ENCODE measurements at places on chromosomes 4 and X.

- no peak for DNase-seq
Measured at GRCh38 chrX:100687546-100687945, 43.5 kb downstream of the SRPX2 start.

DNA sequence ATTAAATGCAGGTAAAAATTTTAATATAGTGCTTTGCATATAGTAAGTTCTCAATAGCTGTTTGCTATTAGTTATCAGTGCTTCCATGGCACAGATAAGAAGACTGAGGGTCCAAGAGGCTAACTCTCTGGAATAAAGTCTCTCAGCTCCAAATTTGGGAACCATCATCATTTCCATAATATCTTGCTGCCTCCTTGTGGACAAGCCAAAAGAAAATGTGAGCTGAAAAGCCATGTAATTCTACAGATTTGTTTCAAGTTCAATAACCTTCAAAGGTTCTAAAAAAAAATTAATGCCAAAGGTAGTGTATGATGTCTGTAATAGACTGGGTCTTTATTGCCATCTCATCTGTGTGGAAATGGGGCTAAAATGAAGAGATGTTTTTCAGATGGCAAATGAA is 136.9 kb upstream of the VCX start:
- DNase-seq: peak; percentile 24

GRCh38 chrX:39249999-39250398 is 448.7 kb downstream of the MID1IP1 start:
- no peak for DNase-seq

DNA sequence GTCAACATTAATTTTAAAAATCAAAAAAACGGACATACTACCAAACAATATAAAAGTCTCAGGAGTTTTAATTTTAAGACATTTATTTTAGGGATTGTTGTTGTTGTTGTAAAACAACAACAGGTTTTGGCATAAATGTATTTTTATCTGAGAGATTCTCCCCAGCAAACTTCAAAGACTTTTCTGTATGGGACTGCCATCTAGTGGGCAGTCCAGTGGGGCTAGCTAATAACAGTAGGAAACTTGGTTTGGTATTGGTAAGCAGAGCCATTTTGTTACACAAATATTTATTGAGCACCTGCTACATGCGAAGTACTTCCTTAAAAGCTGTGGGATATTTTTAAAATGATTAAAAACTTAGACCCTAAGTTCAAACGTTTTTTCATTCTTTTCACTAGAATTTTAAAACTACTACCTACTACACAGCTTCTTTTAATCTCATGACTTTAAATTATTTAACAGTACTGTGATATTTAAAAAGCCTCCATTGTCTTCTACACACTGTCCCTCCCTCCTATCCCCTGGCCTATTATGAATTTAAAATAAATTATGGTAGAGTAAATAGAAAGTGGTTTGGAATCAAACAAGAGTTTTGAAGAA is 1028.4 kb upstream of the INTU start:
- DNase-seq: peak; percentile 33

DNA sequence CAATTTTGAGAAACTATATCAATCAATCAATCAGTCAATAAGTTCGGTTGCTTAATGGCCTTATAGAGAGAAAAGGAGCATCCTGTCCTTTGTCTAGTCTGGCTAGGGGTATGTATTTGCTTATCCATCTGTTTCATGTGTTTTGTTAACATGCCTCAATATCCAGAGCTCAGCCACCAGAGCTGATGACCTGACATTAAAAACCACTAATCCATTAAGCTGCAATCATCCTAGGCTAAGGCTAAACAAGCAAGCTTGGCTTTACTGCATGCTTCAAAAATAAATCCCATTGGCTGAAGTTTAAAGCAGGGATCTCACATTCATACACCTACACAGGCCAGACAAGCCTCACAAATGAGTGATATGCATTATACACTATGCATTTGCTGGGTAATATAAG is 139.7 kb downstream of the INPP4B start:
- DNase-seq: no peak

- DNase-seq: no peak
Measured at GRCh38 chrX:103586314-103586646, 965 bp downstream of the TCEAL4 start.

DNA sequence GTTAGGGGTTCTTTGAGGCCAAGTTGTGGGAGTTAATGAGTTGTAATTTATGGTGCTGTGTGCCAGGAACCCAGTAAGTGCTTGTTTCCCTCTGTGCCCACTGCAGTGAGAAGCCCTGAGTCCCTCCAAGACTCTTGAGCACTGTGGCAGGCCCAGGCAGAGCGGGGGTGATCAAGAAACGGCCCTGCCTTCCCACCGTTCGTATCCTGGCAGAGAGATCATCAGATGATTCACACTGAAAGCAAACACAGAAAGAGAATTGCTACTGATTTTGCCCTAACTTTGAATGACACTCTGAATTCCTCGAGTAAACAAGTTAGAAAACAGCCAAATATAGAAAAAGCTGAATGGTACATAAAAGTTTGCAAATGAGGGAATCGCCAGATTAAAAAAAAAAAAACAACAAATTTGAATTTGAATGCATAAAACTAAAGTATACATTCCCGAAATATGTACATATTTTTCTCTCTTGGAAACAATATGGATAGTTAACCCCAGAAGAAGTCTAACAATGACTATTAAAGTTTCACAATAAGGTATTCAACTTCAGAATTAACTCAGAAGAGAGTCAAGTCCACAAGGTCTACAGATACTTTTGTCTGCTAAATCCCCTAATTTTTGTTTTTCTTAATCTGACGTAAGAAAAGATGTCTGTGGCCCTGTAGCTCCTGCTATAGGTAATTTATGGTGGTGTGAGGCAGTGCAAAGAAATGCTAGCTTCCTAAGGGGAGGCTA is 71.8 kb downstream of the AFAP1 start:
- DNase-seq: no peak

DNA sequence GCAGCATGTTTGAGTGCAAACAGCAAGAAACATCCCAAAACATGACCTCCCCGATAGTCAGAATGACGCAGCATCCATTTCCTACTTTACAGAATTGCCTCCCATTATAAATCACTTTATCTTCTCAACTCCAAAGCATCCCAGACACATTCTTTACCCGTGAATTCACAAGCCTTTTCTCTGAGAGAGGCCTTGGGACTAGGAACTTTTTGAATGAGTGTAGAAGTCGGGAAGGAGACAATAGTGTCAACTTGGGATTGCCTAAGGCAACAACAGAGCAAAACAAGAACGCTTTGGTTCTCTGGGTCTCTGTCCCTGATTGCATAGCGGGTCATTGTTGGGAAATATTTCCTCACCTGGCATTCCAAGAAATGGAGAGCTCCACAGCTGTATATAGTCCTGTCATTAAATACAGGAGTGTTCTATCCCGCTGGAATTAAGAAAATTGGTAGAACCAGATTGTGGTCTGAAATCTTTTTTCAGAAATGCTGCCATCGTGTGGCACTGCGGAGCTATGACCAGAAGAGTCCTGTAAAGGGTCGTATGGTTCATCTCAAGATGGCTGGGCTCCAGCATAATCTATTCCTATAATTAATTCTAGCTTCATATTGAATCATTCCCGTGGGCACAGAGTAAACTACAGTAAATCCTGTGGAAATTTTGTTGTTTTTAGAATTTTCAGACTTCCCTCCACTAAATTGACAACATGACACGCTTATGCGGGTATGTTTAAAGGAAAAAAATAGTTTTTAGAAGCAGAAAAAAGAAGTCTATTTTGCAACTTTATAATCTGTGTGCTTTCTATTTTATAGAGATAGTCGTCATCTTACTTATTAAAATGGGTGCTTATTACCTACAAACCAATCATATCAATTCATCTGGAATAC is 2.0 kb upstream of the SPP1 start:
- DNase-seq: peak; percentile 80

DNA sequence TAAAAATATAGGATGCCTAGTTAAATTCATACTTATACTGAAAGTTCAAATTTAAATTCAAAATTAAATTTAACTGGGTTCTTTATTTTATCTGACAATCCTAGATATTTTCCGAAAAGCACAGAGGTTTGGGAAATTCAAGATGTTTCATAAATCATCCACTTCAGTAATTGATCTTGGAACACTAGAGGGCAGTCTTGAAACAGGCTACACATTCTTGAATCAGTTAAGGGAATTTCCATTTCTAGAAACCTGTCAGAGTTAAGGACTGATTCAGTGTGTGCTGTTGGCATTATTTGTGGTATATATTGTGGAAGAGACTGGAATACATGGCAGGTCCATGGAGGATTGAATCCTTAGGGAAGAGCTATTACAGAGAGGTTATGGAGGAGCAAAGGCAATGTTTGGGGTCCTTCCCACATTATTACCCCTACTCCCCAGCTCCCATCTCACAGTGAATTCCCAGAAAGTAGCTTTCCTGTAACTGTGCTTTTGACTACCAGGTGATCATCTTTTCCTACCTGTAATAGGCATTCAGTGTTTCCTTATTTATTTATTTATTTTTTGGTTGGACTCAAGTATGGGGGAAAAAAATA is 92.9 kb downstream of the EGF start:
- DNase-seq: peak; percentile 52

DNA sequence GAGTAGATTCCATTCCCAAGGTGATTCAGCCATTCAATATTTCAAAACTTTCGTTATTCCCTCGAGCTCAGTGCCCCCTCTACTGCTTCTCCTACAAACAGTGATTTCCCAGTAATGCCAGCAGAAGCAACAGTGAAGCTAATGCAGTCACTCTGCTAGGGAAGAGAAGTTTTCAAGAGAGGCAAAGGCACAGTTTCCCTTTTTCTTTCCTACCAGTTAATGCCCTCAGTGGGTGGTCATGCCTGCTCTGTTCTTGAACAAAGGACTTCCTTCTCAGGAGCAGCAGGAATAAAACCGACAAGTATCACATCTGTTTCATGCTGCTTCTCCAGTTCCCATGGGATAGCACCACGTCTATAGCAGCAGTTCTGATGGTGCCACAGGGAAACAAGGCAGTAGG is 317.2 kb downstream of the TENM3 start:
- DNase-seq: peak; percentile 65

All from COR-L47 (cell line).